ENCODE measurements at places on chromosomes 1 and 21.

- no peak for DNase-seq
These were observed 86.3 kb upstream of the TMPRSS2 start for GRCh38 chr21:41594268-41594667.

GRCh38 chr1:31650161-31651088 is 5.7 kb upstream of the PEF1 start:
- no peak for DNase-seq

DNA sequence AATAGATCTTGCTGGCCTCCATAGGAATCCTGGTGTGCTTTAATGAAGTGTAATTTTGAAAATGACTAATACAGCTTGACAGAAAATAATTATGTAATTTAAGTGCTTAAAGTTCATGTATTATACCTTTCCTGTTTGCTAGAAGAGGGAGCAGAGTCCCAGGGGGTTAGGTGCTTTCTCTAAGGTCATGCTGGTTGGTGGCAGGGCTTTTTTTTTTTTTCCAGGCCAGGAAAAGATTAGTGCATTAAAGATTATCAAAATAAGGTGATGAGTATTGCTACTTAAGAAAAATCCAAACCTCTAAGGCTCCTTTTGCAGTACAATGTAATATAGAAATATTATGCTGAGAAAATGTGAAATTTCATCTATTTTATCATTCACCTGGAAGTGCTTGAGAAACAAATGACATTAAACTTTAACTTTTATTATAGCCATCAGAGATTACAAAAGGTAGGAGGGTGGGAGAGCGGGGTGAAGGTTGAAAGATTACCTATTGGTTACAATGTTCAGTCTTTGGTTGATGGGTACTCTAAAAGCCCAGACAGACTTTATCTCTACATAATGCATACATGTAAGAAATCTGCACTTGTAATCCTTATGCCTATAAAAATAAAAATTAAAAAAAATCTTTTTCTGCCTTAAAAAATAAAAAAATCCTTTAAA is 110.8 kb downstream of the RABGAP1L start:
- DNase-seq: no peak

- no peak for DNase-seq
These were observed 12.3 kb downstream of the SGIP1 start for GRCh38 chr1:66546047-66546810.

GRCh38 chr1:42258218-42258617 is 76.8 kb downstream of the FOXJ3 start:
- DNase-seq: no peak

- DNase-seq: no peak
These were observed 77.2 kb downstream of the AK4 start for GRCh38 chr1:65225179-65225578.

GRCh38 chr1:160862203-160863060 is at the start of gene CD244:
CD244 (minus strand) TSS chr1:160862887; CDS start chr1:160862677, 210 bp downstream.
- DNase-seq: no peak

- DNase-seq: no peak
These were observed 37.3 kb upstream of the LBR start for GRCh38 chr1:225464851-225465792.

DNA sequence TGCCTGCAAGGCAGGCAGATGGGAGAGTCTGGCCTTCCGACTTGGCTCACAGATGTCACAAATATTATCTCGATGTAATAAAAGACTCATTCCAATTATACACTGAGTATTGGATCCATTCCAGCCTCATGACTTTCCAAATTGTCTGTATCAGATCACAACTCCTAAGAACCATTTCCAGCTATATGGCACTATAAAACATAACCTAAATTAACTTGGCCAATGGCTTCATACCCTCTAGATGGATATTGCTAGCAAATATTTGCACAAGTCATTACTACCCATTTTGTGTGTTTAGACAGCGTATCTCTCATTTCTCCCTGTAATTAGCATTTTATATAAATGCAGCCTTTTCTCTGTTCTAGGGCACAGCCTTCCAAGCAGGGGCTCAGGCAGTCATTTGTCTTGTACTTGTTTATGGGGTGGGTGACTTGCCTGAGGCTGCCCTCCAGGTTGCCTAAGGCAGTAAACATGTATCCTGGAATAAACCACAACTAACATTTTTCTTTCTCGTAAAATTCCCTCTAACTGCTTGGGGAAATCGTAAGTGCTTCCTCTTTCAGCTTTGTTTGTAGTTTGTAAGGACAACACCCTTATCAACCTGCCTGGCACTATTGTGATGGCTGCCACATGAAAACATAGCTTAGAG is 70.6 kb upstream of the KCNJ6 start:
- DNase-seq: no peak

- no peak for DNase-seq
These were observed 10.0 kb downstream of the RNF187 start for GRCh38 chr1:228497206-228497605.

- no peak for DNase-seq
These were observed 38.5 kb upstream of the LAX1 start for GRCh38 chr1:203726417-203726867.

DNA sequence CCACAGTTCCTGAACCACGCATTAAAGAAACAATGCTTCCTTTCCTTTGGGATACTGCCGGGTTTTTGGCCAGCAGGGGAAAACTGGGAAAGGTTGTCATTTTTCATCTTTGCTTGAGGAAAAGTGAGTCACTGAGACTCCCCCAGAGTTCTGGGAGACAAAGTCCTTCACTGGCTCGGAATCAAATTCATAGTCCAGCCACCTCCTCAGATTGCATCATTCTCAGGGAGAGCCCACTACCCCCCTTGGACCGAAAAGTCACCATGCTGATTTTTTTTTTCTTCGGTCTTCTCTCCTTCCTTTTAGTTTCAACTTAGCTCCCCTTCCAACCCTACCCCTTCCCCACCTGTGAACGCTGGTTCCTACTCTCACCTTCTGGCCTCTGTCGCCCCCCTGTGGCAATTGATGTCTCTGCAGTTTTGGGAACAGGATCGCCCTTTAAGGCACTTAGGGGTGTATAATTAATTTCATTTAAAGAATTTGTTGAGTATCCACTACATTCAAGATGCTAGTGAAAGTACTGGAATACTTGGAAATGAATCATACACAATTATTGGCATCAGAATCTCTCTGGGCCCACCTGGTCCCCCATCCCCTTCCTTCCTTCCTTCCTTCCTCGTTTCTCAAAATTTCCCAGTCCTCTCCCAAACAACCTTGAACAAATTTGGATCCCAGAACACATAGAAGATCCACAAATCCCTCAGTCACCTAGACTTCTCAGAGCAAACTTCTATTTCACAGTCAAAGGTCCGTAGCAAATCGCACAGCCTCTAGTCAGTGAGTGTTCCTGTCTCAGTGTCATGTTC is 6.9 kb downstream of the ACKR1 start:
- no peak for DNase-seq

- DNase-seq: no peak
These were observed 8.6 kb upstream of the SPSB1 start for GRCh38 chr1:9284061-9284460.

GRCh38 chr1:65332821-65333220 is 23.5 kb downstream of the DNAJC6 start:
- no peak for DNase-seq

GRCh38 chr1:178160736-178161475 is 67.0 kb downstream of the RASAL2 start:
- no peak for DNase-seq

- no peak for DNase-seq
These were observed 69.7 kb downstream of the GALNT2 start for GRCh38 chr1:230136453-230137336.

DNA sequence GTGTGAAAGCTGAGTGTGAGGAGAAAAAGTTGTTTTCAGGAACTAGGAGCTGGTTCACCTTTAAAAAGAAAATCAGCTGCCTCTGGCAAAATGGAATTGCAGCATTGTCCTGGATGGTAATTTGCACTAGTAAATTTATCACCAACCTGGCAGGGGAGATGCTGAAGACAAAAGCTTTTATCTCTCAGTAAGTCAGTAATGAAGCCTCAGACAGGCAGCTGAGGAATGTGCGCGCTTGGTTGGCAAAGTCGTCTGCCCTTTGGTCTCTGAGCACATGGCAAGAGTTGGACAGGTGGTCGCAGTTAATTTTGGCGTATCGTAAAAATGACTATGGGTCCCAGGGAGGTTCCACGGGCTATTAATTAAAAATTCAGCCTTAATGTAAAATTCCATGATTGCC is 131.9 kb downstream of the BACH1 start:
- no peak for DNase-seq

DNA sequence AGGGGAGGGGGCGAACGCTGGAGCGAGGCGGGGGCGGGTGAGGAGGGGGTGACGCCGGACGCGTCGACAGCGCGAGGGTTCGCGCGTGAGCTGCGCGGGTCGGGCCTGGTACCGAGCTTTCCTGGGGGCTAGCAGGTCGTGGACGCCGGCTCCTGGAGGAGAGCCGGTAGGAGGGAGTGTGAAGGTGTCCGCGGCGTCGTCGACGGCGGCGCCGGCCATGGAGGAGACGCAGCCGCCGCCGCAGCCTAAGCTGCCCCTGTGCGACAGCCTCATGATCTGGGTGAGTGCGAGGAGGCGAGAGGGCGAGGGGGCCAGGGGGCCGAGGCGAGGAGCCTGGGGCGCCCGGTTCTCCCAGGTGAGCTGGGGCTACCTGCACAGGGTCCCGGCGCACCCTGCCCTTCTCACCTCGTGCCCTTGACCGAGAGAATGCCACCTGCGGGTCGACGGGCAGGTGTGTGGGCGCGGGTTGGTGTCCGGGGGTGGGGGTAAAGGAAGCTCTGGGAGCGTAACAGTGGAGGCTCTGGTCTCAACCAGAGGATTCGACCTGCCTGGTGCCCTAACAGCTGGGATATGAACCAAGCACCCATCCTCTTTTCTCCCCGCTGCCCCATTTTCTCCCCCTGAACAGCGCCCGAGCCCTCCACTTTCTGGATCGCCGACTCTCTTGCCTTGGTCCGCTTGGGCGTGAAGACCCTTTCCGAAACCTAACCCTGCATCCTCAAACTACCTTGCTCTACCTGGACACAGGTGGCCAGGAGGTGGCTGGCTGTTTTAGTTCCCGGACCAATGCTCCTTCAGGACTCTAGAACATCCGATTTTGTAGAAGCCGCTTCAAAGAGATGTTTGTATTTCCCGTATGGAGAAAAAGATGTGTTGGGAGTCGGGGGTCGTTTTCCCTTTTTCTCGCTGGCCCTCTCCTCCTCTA is at the start of gene HOOK1:
HOOK1 (plus strand) TSS at position 49 of the 925 bp plus-strand sequence; CDS start at position 218, 169 bp downstream.
- DNase-seq: no peak

DNA sequence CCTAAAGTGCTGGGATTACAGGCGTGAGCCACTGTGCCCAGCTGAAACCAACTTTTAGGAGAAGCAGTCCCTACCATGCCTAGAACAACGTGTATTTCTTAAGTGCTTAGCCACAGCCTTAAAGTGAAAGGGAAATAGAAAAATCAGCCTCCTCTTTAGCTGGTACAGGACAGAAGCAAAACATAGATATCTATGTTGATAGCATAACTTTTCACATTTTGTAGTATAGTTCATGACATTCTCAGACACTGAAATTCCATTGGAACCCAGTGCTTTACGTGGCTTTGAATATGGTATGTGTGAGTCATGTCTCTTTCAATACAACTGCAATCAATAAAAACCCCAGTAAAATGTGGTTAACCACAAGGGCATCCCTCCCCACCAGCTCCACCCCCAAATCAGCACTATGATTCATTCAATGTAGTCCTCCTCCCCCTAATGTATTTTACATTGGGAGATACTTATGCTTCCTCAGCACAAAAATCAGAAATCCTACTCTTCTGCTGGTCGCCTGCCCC is 32.1 kb downstream of the TGFB2 start:
- no peak for DNase-seq

DNA sequence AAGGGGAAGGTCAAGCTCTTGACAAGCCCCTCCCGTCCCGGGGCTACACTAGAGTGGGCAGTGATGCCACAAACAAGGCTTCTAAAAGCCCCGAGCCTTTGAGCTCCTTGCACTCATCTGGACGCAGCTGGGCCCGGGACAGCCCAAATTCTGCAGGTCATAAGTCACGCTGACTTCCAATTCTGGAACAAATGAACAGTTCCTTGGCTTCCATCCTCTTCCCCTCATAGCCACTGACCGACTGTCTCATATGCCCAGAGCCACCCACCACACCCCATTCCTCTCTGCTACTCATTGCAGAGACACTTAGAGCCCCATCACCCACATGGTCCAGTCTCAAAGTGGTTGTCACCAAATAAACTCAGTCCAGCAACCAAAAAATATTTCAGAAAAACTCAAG is 32.8 kb upstream of the PRELP start:
- no peak for DNase-seq

- no peak for DNase-seq
These were observed 2.0 kb upstream of the ZNF678 start for GRCh38 chr1:227561241-227561907.

GRCh38 chr1:214464445-214465287 is 86.7 kb downstream of the PTPN14 start:
- no peak for DNase-seq

- DNase-seq: no peak
These were observed 19.0 kb downstream of the KIAA0040 start for GRCh38 chr1:175173531-175173930.

DNA sequence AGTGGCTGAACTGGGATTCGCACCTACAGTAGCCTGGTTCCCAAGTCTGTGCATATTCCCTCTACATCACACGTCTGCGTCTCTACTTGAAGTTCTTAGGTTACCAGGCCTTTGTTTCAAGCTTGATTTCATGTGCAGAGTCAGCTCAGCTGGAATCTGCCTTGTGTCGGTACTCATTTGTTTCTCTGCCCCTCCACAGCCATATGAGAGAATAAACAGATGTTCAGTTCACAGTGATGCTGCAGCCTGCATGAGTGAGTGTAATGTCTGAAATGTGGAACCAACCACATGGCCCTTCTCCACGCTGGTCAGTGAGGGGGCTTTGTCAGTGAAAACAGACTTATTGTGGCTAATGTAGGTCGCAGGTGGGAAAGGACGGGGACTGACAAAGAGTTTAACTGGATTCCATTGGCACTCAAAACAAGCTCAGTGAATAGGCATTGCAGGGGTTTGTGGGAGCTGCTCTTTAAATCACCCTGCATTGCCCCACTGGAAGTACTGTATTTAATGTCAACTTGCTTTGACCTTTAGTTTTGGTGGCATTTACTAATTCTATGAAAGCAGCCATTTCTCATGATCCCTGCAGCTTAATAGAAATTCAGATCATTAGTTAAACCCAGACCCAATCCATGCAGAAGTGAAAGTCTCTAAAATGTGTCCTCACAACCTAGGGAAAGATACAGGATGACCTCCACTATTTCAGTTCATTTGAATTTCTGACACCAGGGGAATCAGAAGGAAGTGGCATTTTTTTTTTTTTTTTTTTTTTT is 136.4 kb upstream of the FAM78B start:
- DNase-seq: no peak

GRCh38 chr1:186948535-186948934 is 119.8 kb downstream of the PLA2G4A start:
- no peak for DNase-seq

All from esophagus squamous epithelium (tissue), 5 donors.